ENCODE measurements at places on chromosomes 2 and 18.

DNA sequence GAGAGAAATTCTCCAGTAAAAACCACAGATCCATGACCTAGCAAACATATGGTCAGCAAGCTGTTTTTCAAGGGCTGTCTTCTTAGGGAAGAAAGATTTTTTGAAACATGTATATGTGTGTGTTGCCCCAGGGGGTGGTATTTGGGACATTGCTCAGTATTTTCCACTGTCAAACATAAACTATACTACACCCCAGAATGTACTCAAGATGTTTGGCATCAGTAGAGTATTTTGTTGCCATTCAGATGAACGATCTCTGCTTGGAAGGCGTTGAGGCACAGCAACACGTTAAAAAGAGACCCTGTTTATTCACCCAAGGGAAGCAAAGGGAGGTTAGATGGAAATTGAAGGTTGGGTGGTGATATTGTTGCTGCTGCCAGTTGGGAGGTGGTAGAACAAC is 30.0 kb downstream of the EEF1B2 start:
- DNase-seq = no peak

GRCh38 chr2:68119504-68119903 is 38.2 kb upstream of the PNO1 start:
- DNase-seq = no peak

- no peak for DNase-seq
Observed at GRCh38 chr18:57267368-57267925, 84.9 kb upstream of the ST8SIA3 start.

DNA sequence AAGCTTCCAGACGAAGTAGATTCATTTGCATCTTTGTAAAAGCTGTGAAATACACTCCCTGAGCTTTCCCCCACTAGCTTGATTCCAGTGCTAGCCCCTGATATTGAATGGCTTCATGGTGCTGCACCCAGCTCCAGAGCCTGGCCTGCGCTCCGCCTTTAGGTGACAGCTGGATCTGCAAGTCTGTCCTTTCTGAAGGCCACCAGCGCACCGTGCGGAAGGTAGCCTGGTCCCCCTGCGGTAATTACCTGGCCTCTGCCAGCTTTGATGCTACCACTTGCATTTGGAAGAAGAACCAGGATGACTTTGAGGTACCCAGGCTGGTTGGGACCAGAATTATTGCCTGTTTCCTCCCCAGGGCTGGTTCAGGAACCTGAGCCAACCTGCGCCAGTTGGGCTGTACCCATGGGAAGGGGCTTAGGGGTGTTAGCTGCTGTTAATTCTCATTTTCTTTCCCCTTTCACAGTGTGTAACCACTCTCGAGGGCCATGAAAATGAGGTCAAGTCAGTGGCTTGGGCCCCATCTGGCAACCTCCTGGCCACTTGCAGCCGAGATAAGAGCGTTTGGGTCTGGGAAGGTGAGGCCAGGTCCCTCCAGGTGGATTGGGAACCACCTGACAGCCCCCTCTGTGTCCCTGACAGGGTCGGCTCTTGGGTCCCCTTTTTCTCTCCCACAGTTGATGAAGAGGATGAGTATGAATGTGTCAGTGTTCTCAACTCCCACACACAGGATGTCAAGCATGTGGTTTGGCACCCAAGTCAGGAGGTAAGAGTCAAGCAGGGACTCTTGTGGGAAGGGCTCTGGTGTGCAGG is 1.3 kb downstream of the CIAO1 start:
- DNase-seq = peak; percentile 35

- peak; percentile 85 for DNase-seq
Observed at GRCh38 chr2:226446406-226447001, 353.1 kb downstream of the IRS1 start.

GRCh38 chr18:27921904-27922751 is 254.8 kb downstream of the CDH2 start:
- peak; percentile 92 for DNase-seq

GRCh38 chr2:37529830-37530415 is 141.5 kb downstream of the CDC42EP3 start:
- no peak for DNase-seq

DNA sequence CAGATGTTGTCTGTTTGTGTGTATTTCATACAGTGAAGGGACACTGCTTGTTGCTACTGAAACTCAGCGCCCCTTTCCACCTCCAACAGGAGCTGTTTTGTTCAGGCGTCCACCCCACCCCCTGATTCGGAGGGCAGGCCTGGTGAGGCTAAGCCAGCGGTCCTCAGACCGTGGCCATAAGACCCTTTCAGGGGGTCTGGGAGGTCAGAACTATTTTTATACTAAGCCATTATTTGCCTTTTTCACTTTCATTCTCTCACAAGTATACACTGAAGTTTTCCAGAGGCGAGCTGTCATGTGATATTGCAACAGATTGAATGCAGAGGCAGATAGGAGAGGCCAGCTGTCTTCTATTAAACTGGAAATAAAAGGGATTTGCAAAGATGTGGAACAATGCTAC is 39.7 kb upstream of the IGFBP5 start:
- DNase-seq = no peak

DNA sequence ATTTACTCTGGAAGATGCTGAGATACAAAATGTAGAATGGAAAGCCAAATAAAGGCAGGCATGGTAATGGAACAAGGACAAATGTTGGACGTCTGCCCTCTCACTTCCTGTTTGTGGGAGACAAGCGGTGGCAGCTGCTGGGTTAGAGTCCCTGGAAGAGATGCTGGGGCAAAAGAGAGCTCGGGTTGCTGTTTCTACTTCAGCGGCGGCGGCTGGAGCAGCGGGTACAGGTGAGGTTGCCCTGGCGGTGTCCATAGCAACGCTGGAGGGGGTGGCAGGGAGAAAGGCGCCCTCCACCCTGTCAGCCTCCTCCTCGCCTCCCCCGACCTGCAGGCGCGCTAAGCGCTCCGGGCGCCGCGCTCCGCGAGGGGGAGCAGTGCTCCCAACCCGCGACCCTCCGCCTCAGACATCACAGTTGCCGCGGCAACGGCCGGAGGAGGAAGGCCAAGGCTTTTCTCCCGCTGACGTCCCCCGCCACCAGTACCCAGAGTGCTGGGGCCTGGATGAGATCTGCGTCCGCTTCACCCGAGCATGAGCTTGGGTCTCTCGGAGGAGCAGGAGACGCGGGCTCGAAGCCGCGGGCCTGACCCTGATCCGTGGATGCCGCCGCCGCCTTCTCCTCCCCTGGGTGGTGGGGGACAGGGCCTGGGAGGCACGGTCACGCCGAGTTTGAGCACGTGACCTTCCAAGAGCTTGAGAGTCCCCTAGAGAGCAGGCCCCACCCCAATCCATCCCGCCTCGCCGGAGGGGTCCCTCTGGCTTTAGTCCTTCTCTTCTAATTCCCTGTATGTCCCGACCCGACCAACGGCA is 65.6 kb downstream of the NOL4 start:
- DNase-seq = peak; percentile 38

GRCh38 chr2:75564713-75565359 is 4.1 kb upstream of the EVA1A start:
- DNase-seq = no peak

DNA sequence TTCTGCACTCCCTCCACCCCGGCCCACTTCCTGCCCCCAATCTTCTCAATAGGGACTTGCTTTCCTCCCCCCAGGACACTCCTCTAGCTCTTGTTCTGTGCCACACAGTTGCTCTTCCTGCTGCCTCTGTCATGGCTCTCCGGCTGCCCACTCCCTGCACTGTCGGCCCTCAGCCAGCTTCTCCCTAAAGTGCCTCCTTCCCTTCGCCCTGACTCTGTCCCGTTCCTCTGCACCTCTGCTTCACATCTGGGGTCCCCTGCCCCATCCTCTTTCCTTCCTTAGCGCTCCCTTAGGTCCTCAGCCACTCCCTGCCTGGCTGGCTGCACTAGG is 132.1 kb downstream of the CABLES1 start:
- no peak for DNase-seq

DNA sequence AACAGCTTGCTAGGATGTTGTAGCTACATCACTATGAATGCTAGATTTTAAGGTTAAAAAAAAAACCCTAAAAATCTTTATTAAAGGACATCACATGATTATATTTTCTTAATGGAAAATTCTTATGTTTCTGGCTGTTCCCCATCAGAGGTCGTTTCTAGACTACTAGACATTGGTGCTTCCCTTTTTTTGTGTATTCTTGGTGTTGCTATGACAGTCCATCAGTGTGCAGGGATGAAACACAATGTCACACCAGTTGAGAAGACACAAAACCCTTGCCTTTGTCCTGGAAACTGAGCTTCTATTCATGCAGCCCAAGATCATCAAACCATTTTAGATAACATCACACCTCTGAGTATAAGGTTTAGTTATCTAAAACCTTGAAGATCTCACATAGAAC is 19.9 kb upstream of the TMEM131 start:
- no peak for DNase-seq

DNA sequence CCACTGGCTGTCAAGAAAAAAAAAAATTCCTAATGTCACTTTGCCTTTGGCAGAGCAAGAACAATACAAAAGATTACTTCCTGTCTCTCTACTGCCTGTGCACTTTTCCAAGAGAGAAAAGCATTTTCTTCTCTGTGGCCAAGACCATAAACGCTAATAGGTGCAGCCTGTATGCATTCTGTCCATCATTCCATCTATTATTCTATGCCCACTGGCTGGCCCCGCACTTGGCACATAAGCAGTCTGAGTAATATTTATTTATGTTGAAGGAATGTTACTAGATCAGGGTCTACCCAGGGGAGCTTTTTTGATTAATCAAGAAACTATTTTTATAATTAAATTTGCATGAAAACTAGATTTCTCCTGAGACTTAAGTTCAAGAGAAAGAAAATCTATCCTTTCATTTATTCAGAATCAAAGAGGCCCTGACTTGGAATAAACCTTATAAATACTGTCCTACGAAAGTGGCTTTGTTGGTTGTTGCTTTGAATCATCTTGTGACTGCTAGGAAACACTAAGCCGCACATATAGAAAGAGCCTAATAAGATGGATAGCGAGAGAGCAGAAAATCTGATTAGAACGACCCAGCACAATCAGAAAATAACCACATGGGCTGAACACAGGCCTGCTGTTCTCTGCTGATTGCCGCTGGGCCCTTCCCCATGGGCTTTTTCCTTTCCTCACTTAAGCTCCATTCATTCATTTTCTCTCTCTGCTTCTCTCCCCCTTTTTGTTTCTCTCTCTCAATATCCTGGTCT is 59.4 kb downstream of the MMADHC start:
- peak; percentile 5 for DNase-seq

GRCh38 chr2:59706729-59707128 is 846.7 kb downstream of the BCL11A start:
- DNase-seq = no peak

DNA sequence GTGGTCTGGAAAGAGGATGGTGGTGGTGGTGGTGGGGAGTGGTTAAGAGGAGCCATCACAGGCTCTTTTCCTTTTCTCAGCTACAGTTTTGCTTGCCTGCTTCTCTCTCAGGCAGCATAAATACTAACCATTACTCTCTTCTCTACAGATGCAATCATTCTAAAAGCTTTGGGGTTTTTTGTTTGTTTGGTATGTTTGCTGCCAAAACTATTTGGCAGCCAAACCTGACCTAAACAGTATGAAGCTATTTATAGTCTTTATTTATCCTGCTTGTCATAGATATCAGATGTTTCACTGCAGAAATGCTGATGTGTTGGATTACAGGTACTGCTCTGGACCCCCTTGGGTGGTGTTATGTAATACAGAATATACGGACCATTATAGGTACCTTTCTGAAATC is 15.3 kb downstream of the SIX3 start:
- DNase-seq = no peak

DNA sequence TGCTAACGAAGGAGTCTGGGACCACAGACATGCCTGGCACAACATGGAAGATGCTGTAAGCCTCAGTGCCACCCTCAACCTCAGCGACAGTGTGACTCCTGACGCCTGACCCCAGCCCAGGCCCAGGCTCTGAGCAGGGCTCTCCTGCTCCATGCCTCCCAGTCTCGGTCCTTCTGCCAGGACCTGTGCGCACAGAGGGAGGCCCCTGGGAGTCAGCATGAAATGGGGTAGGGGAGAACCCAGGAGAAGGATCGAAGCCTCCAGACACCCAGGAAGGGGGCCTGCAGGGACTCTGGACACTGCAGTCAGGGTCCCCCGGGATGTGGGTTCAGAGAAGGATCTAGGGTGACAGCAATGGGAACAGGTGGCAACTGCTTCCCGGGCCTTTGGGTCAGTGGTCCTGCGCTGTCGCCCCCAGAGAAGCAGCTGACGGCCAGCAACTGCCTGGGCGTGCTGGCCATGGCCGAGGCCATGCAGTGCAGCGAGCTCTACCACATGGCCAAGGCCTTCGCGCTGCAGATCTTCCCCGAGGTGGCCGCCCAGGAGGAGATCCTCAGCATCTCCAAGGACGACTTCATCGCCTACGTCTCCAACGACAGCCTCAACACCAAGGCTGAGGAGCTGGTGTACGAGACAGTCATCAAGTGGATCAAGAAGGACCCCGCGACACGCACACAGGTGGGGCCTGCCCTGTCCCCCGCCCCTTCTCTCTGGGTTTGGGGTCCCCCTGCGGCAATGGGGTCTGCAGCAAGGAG is 233.9 kb downstream of the ATAD2B start:
- DNase-seq = no peak

DNA sequence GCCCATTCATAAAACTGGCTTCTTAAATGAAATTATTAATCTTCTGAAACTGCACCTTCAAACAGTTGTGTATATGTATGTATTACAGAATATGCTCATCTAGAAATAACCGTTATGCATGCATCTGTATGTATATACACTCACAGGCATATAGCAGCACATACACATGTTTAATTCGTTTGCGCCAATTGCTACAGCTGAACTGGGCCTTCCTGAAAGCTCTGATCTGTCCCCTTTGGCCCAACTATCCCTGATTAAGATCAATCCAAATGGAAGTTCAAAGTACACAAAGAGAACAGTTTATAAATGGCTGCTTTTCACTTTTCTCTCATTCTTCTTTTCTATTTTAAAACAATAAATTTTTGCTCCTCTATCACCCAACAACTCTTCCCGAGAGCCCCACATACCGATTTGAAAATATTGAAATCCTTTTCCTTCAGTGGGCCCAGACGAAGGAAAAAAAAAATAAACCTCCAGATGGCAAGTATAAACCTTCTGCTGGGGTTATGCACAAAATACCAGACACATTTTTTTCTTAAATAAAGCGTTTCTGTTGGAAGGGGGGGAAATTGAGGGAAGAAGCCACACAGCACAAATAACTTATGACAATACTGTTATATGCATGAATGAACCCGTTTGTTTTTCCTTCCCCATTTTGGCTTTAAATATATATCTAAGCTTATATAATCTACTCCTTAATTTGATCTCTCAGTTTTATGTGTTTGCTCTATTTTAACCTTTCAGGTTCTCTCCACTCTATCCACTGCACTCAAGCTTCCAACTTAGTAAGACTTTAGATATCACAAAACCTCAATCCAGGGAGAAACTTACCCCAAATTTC is 267.3 kb downstream of the TCF4 start:
- DNase-seq = peak; percentile 55

DNA sequence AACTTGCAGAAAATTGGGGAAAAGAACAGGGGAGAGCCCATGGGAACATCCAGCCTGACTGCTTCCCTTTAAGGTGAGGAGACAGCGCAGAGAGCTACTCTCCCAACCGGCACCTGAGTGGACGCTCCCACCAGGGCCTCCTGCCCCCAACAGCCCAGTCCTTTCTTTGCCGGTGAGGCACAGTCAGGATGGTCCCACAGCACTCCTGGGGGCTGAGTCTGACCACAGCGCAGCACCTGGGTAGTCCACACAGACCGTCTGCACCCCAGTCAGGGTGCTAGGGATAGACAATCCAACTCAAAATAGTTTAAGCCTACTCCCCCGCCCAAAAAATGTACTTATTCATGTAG is 74.5 kb downstream of the MEX3C start:
- DNase-seq = no peak

GRCh38 chr2:38778687-38779082 is 675 bp downstream of the GEMIN6 start:
- DNase-seq = no peak
